ENCODE measurements at places on chromosomes 4 and X. TPM values are rescaled to one million over a fixed set of nuclear protein-coding genes. Genes with fewer than 3 reads are reported as not detected.

The PDGFC gene
- not detected for polyA plus RNA-seq

The RAB33A gene
- 11.3 TPM for polyA plus RNA-seq

The ZCCHC13 gene
- not detected for polyA plus RNA-seq

The PAK3 gene
- polyA plus RNA-seq, result 0.19 TPM

The SMIM9 gene
- not detected for polyA plus RNA-seq

The NPY1R gene
- polyA plus RNA-seq, result not detected

The TBC1D9 gene
- 59.4 TPM for polyA plus RNA-seq

The F8A2 gene
- not detected for polyA plus RNA-seq

The GATB gene
- 15.8 TPM for polyA plus RNA-seq

The RIPPLY1 gene
- not detected for polyA plus RNA-seq

The GAGE12E gene
- not detected for polyA plus RNA-seq

The CCDC110 gene
- not detected for polyA plus RNA-seq

The MAMLD1 gene
- polyA plus RNA-seq, result 0.80 TPM

The PABPC4L gene
- polyA plus RNA-seq, result not detected

The SMIM10 gene
- polyA plus RNA-seq, result not detected

The ASB12 gene
- polyA plus RNA-seq, result not detected

The AADAT gene
- not detected for polyA plus RNA-seq

The TIGD4 gene
- polyA plus RNA-seq, result 0.28 TPM

The TGIF2LX gene
- not detected for polyA plus RNA-seq

The EVC gene
- polyA plus RNA-seq, result 0.05 TPM

The BEX3 gene
- 7.0 TPM for polyA plus RNA-seq

The CT45A10 gene
- polyA plus RNA-seq, result not detected

The GAGE12D gene
- not detected for polyA plus RNA-seq

The NOX1 gene
- polyA plus RNA-seq, result not detected

The SYTL5 gene
- polyA plus RNA-seq, result not detected

The ABCG2 gene
- not detected for polyA plus RNA-seq

The CITED1 gene
- polyA plus RNA-seq, result not detected

The ASB5 gene
- polyA plus RNA-seq, result not detected

The CSAG3 gene
- not detected for polyA plus RNA-seq
